ENCODE measurements at places on chromosomes 16 and 17.

DNA sequence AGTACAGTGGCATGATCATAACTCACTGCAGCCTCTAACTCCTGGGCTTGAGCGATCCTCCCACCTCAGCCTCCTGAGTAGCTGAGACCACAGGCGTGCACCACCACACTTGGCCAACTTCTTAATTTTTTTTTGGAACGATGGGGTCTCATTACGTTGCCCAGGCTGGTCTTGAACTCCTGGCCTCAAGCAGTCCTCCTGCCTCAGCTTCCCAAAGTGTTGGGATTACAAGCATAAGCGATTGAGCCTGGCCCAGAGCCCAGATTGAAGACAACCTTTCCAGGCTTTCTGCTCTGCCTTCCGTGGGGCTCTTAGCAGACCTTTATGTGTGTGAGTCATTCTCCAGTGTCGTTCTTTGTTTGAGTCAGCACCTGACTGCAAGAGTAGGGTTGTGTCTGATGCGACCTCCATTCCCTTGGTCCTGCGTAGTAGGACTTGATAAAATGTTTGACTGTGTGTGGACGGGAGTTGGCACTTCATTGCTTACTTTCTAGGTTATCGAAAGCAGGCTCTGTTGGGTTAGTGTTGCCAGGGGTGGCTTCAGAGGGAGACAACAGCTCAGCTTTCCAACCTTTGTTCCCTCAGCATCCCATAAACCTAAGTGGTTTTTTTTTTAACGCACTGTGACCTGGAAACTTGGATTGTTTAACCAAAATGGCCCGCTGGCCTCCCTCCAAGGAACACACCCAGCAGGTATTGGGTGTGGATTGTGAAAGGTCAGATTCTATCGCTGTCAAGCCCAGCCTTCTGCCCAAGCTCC, 26.4 kb downstream of the EEF2K start:
- no peak for DNase-seq

- DNase-seq: no peak
Observed at GRCh38 chr17:32794533-32795246, 82.2 kb downstream of the MYO1D start.

GRCh38 chr17:29256735-29257466, 10.2 kb downstream of the CRYBA1 start:
- DNase-seq: no peak

DNA sequence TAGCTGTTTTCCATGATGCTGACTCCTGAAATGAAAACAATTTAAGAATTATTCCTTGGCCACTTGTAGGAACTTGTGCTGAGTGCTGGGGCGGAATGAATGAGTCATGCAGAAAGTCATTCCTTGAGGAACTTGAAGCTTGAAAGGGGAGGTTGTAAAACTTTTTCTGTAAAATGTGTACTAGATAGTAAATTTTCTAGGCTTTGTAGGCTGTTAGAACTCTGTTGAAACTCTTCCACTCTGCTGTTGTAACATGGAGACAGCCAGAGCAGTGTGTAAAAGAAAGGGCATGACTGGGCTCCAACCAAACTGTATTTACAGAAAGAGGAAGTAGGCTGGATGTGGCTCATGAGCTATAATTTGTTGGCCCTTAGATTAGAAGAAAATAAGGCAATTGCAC, 46.1 kb downstream of the ABCA8 start:
- no peak for DNase-seq

DNA sequence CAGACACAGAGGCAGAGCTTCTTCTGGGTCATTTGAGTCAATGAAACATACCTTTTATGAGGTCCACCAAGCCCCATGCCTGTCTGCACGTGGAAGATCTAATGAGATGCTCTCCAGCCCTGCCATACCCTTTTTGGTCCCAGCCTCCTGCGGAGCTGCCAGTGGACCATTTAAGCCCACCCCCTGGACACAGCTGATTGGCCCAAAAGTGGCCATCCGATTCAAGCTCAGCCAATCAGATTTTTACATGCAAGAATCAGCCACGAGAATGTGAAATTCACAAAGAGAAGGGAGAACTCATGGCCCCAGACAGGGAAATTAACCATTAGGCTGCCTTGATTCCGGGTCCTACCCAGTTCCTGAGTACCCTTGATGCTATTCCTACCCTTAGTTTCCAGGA, 231.0 kb upstream of the EEF2KMT start:
- DNase-seq: no peak

DNA sequence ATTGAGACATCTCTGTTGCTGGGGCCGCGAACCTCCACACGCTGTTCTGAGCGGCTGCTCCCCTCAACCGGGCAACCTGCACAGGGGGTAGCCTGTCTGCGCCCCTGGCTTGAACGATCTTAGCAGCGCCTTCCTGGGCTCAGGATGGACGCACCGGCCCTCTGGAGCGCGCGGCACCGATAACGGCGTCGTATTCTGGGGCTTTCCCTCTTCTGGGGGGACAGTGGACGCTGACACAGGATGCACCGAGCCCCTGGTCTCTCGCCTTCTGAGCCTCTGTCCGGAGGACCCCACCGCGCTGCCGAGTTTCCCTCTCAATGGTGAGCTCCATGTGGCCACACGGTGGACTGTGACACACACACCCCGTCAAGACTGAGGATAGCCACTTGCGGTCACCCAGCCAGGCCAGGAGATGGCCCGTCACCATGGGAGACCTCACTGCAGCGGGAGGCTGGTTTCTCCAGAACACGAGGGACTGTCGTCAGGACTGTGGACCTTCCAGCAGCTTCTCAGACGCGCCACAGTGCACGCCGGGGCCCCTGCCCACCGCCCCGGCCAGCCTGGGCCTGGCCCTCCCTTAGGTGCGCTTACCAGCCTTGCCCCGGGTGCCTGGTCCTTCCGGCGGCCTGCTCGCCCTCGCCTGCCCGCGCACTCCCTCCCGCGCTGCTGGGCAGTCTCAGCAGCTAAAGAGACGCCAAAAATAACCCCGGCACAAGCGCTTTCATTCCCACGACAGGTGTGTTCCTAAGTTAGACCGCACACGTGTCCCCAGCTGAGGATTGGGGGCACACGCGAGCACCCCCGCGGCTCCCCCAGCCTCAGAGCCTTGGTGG, 30.0 kb upstream of the PABPN1L start:
- no peak for DNase-seq

- DNase-seq: no peak
Observed at GRCh38 chr17:19553036-19553435, 19.4 kb downstream of the SLC47A1 start.

DNA sequence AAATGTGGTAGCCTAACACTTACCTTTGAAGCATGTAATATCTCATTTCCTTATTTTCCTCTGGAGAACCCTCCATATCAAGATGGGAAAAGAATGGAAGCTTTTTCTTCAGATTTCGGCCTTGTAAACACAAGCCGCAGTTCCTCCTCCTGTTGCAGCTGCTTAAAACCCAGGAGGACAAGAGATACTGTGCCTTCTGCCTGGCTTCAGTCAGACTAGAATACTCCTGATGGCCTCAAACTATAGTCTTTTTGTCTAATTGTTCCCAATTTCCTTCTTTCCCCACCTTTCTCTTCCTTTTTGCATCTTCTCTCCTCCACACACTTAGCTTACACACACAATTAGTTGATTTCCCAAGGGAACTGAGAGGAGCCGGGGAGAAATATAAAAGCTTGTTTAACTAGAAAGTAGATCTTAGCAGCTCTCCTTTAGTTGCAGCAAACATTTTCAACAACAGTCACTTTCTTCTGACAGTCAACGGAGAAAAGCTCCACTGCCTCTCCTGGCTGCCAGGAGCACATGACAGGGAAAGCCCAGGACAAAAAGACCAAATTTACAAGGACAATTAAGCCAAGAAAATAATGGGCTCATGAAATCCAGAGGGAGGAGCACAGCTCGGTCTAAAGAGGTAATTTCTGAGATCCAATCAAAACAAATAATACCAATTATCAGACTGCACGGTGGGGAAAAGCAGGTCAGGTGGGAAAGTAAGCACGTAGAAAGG, 76.4 kb upstream of the C17orf78 start:
- no peak for DNase-seq

DNA sequence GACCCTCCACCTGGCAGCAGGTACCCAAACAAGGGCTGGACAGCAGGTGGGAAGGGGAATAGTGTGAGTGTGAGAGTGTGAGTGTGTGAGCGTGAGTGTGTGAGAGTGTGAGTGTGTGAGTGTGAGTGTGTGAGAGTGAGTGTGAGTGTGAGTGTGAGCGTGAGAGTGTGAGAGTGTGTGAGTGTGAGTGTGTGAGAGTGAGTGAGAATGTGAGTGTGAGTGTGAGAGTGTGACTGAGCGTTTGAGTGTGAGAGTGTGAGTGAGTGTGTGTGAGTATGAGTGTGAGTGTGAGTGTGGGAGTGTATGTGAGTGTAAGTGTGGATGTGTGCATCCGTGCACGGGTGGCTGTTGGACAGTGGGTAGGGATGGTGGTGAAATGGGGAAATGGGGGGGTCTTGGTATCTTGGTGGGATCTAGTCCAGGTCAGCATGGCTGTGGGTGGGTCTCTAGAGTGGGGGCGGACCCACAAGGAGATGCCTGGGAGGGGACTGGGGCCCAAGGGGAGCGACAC, 408 bp downstream of the ADGRG1 start:
- DNase-seq: no peak

DNA sequence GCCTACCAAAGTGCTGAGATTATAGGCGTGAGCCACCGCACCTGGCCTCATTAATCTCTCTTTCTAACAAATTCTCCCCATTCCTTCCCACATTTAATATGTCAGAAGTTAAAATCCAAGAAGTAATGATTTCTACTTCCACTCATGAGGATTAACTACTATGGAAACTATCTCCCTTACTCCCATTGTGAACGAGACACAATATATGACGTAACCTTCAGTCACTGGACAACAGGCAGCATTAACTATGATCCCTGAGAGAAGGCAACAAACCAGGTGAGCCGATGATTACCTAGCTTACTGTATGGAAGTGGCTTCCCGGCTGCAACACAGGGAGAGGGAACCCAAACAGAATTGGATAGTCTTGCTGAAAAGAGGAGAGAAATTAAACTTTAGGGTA, 20.0 kb downstream of the GLG1 start:
- DNase-seq: no peak

DNA sequence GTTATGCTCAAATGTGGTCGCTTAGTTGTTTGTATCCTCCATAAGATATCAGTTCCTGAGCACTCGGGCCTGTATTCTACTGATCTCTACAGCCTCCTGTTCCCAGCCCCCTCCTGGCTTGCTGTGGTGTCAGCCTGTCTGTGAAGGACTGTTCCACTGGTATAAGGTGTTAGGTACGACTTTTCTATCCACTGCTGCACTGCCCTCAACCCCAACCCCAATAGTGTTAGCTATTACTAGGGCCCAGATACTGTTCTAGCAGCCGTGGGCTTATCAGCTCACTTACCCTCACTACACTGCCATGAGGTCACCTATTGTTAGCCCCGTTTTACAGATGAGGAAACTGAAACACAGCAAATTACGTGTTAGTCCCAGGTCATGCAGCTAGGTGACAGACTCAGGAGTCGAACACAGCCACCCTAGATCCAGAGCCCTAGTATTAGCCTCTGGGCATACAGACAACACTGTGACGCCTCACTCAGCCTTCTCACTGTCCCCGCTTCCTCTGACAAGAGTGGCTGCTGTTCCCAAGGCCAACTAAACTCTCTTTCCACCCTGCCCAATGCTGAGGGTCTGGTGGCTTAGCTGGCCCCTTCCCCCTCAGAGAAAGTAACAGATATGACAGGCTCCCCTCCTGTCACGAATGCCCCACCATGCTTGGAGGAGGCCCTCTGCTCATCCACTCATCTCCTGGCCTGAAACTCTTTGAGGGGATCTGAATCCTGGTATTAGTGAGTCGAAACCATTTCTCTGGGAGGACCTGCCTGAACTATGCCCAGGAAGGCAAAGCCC, 25.6 kb upstream of the ZNF652 start:
- DNase-seq: no peak

- DNase-seq: no peak
Observed at GRCh38 chr16:67263201-67263600, 14.4 kb downstream of the SLC9A5 start.

- DNase-seq: no peak
Observed at GRCh38 chr17:62008294-62008693, 56.8 kb downstream of the MED13 start.

DNA sequence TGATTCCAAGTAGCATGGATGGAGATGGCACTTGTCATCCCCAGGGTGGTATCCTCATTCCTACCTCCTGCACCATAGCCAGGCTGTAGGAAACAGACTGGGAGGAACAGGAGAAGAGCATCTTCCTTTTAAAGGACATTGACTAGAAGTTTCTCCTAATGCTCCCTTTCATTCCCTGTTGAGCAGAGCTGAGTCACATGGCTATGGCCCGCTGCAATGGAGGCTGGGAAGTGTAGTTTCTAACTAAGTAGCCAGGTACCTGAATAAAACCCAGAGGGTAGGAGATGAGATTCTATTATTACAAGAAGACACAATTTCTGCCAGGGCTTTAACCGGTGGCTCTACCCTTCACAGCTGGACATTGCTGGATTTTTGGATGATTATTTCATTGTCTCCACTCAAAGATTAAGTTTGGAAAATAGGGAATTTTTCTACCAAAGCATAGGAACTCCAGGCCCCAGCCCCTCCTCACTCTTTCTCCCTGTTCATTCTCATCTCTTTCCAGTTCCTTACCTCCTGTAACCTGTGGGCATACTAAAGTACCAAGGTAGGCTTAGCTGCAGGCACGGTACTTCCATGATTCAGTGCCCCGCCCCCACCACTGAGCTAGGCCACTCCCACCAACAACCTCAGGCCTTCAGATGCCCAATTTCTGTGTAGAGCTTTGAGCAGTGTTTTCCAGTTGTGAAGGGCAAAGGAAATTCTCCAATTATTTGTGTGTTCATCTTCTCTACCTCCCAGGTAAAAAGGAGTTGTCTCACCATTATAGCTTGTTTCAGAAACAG, 378.3 kb downstream of the CDH13 start:
- no peak for DNase-seq

GRCh38 chr16:79202977-79203376, 397.6 kb downstream of the MAF start:
- no peak for DNase-seq

GRCh38 chr17:80942423-80943345, 49.0 kb upstream of the CHMP6 start:
- DNase-seq: no peak

DNA sequence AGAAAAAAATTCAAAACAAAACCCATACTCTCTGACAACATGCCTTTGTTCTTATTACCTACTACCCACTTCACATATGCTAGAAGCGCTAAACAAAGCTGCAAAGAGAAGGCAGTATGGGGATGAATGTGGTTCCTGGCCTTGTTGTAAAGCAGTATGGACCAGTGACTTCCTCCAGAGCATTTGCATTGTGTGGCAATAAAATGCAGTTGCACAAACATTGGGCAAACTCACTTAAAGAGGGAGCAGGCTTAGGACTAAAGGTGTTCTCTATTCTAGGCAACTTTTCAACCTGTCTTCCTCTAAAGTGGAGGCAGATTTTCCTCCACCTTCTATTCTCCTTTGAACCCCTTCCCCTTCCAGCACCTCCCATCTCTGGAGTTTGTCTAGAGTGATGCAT, 17.1 kb downstream of the TMIGD1 start:
- DNase-seq: no peak

- DNase-seq: no peak
Observed at GRCh38 chr16:10521681-10522274, 58.6 kb downstream of the EMP2 start.

- DNase-seq: no peak
Observed at GRCh38 chr16:88067530-88068411, 116.5 kb downstream of the BANP start.

GRCh38 chr17:50924800-50925199, 58.6 kb upstream of the TOB1 start:
- DNase-seq: no peak

Data from stimulated activated CD8-positive, alpha-beta memory T cell treated with anti-CD3 and anti-CD28 coated beads, Interleukin-7, amount 100 ng/mL, for 1 hour (primary cell).